ENCODE measurements at places on chromosomes 2 and 18.

DNA sequence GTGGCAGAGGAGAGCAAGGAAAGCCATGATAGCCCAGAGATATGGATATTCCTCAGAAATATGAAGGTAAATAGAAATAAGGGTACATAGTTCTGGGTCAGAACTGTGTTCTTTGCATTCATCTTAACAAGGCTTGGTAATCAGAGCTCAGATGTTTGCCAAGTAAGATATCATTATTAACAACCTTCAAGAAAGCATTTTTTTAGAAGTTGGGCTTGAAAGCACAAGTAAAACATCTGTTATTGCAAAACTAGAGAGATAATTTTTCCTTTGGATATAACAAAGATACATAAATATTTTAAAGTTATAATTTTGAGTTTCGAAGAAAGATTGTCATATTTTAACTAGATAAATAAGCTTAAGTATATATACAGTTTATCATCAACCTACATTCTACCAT is 171.4 kb downstream of the ZNF804A start:
- no peak for DNase-seq

- DNase-seq = no peak
Measured at GRCh38 chr2:204024503-204024902, 87.9 kb downstream of the ICOS start.

DNA sequence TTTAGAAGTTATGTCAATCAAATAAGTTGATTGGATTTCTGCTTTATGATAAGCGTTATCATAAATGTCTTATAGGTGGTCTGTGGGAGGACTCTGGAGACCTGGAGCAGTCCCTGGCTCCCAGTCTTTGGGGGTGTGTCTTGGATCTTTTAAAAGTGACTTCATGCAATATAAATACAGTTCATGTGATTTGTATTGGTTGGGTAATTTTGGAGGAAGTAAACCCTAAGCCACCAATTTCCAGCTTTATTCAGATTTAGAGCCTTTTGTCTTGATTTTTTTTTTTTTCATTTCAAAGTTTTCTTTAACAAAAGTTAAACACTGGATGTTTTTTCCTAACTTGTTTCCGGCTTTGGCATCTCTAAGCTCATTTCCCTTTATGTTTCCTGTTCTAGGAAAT is 68.8 kb downstream of the MAP4K4 start:
- DNase-seq = no peak

DNA sequence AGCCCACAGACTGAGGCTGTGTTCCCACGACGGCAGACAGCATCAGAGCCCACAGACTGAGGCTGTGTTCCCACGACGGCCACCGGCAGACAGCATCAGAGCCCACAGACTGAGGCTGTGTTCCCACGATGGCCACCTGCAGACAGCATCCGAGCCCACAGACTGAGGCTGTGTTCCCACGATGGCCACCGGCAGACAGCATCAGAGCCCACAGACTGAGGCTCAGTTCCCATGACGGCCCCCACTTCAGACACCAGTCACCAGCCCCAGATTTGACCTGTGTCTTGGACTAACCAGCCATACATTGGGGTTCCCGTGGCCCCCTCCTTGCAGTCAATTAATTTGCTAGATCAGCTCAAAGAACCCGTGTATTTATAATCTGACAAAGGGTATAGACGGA is 57.8 kb upstream of the SNTG2 start:
- DNase-seq = peak; percentile 77

- no peak for DNase-seq
Measured at GRCh38 chr2:40814616-40815015, 362.7 kb upstream of the SLC8A1 start.

GRCh38 chr2:136448432-136448831 is 316.9 kb upstream of the THSD7B start:
- no peak for DNase-seq

- no peak for DNase-seq
Measured at GRCh38 chr18:31487246-31488015, 10.5 kb upstream of the DSG2 start.

GRCh38 chr2:137190411-137191195 is 425.3 kb downstream of the THSD7B start:
- DNase-seq = no peak

DNA sequence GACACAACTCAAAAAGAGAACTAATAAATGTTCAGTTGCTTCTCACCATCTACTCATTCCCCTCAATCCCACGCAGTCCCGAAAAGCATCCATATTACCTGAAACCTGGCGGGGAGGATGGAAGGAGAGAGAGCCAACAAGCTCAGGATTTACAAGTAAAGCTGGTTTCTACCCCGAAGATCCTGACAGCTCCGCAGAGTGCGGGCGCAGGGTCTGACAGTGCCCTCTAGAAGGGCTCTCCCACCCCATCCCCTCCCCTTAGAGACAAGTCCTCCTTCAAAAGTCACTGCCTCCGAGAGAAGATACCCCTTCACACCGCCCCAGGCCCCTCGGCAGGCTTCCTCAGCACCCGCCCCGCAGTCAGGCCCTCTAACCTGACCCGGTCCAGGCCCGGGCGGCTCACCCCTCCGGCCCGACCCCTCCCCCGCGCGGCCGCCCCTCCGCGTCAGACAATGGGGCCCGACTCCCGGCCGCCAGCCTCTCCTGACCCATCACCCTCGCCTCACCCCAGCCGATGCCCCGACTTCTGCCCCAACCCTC is 550 bp downstream of the RAB1A start:
- peak; percentile 86 for DNase-seq

DNA sequence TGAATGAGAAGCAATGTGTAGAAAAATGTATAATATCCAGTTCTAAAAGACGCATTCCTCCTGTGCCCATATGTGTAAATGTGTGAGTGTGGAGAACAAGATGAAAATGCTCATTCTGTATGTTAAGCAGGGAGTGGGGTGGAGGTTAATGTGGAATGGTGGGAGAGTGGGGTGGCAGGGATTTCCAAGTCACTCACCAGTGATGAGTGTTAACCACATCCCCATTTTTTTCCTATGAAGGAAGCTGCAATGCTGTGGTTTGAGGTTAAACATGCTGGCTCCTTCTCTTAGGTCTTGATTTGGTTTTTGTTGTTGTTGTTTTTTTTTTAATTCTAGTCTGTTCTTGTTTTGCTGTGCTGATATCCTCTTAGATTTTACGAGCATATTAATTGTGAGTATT is 169.4 kb downstream of the NEDD4L start:
- no peak for DNase-seq

- DNase-seq = no peak
Measured at GRCh38 chr2:241729868-241730267, 4.6 kb upstream of the D2HGDH start.

- no peak for DNase-seq
Measured at GRCh38 chr2:100193291-100193710, 50.9 kb upstream of the AFF3 start.

GRCh38 chr18:48134609-48135008 is 204.2 kb upstream of the SMAD2 start:
- no peak for DNase-seq

GRCh38 chr2:28828382-28828781 is 17.7 kb downstream of the SPDYA start:
- no peak for DNase-seq

DNA sequence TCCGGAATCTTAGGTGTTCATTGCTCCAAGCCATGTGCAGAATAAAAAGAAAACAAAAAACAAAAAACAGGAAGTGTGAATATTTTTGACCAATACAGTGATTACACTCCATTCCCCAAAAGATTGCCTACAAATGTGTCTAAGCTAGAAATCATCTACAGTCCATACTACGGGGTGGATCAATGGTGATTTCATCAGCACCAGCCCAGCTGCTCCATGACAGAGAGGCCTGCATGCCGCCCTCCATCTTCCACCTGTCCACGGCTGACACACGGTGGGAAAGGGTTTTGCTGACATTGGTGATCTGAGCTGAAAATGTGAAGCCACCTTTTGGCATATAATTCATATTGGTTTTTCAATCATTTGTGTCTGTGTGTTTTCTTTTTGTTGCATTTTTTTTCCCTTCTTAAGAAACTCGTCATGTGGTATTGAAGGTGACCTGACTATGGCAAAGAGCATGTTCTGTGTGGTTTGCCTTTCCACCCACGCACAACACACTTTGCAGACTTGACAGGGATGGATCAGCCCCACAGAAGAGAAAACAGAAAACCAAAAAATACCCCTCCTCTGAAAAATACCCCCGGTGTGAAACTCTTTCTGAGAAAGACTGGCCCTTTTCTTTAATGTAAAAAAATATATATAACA is 533.1 kb downstream of the RNF144A start:
- DNase-seq = no peak

DNA sequence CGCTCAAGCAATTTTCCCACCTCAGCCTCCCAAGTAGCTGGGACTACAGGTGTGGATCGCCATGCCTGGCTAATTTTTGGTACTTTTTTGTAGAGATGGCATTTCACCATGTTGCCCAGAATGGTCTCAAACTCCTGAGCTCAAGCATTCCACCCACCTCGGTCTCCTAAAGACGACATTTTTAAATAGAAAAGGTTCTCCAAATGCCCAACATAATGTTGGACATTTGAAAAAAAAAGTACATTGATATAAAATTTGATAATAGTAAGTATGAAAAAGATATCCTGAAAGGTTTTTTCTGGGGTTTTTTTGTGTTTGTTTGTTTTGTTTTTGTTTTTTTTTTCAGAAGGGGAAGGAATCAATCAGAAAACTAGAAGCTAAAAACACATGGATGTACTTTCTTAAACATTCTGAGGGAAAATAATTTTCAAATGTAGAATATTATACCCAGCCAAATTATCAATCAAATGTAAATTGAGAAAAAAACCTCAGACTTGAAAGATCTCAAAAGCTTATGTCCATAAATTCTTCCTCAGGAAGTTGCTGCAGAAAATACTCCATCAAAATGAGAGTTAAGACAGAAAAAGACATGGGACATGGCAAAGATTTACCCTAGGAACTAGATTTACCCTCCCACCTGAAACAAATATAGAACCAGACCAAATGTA is 42.8 kb upstream of the MYCN start:
- no peak for DNase-seq

GRCh38 chr18:28108254-28108653 is 68.7 kb downstream of the CDH2 start:
- no peak for DNase-seq

Measured in osteocyte (in vitro differentiated cells).